Fibroblast of the aortic adventitia (primary cell): ENCODE measurements at places on chromosomes 11 and 22.

GRCh38 chr11:130787092-130787616, 129.1 kb downstream of the SNX19 start:
- peak; percentile 27 for DNase-seq

GRCh38 chr11:104105155-104105554, 58.8 kb downstream of the PDGFD start:
- DNase-seq: no peak

DNA sequence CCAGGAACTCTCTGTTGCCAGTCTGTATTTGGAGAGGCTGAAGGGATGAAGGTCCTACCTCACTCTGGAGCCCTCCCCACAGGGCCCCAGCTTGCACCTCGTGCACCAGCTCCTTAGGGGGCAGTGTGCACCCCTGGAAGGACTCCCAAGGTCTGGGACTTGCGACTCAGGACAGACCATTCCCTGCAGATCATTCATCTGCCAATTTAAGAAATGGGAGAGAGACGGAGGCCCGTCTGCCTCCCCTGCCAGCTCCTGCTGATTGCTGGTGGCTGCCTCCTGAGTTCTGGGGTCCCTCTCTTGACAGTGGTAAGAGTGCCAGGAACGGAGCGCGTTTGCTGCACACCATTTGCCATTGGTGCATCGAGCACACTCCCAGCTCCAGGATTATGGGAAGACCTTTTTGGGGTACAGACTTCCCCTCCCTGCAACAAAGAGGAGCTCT, 27.4 kb upstream of the MALAT1 start:
- DNase-seq: peak; percentile 80

GRCh38 chr11:74691755-74692154, 39.5 kb downstream of the CHRDL2 start:
- DNase-seq: no peak

DNA sequence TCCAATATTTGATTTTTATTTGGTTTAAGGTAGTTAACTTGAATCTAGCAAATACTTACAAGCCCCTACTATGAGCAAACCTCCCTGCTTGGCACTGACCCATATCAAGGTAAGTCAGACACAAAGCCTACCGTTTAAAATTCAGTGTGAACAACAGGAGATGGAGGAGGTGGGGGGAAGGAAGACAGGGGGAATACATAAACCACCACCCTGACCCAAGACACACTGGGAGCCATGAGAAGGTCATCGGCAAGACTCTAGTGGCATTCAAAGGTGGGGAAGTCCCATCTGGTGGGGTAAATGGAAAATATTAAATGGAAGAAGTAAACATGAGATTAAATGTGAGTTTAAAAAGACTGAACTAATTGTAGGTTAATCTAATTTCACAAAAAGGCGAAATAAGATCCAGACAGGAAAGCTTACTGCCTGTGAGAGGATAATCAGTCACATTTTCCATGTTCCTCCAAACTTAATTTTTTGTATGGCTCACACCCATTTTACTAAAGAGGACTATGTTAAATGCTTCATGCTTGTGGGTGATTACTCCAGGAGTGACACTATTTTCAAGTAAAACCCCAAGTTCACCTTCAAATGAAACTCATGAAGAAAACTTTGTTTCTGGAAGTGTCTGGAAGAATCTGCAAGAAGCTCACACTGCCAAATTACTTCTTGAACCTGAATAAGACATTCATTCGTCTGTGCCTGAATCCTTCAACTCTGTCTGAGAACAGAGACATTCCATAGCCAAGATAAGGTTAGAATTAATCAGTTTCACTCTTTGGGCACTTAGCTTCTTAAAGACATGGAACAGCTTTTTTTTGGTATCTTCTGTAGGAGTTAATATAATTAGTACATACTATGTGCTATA, 51.7 kb downstream of the PITPNB start:
- peak; percentile 73 for DNase-seq

DNA sequence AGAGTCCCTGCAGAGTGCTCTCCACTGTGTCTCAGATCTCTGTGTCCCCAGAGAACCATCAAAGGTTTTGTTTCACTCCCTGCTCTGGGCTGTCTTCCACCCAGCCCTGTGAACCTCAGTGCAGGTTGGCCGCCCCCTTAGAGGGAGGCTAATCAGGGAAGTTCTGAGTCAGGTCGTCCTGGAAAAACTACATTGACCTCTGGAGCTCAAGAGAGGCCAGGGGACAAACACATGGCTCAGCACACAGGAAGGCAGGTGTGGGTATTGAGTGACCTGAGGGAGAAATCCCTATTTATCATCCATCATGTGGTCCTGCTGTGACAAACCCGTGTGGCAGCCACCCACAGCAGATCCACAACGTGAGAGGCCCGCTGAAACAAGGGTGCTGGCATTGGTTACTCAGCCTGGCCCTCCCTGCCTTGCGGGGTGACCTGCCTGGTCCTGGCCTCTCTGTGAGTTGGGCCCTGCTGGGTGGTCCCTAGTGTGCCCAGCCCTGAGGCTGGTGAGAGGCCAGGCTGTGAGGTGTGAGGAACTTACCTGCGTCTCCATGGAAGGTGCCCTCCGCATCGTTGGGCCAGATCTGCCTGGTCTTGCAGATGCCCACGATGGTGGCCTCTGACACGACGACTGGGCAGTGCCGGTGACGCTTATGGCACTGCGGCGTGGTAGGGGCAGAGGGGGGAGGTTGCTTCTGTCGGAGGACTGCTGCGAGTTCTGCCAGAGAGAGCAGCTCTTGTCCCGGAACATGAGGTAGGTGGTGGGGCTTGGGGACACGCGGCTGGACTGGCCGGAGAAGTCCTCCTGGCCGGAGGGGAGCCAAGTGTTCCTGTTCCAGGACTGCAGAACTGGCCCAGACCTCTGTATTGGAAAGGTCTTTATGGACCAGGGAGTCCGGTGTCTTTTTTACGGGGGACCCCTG, 669 bp upstream of the BCR start:
- DNase-seq: no peak

GRCh38 chr11:117823946-117824420, 561 bp downstream of the FXYD2 start:
- DNase-seq: peak; percentile 53
